ENCODE measurements at places on chromosomes 11 and 22.

DNA sequence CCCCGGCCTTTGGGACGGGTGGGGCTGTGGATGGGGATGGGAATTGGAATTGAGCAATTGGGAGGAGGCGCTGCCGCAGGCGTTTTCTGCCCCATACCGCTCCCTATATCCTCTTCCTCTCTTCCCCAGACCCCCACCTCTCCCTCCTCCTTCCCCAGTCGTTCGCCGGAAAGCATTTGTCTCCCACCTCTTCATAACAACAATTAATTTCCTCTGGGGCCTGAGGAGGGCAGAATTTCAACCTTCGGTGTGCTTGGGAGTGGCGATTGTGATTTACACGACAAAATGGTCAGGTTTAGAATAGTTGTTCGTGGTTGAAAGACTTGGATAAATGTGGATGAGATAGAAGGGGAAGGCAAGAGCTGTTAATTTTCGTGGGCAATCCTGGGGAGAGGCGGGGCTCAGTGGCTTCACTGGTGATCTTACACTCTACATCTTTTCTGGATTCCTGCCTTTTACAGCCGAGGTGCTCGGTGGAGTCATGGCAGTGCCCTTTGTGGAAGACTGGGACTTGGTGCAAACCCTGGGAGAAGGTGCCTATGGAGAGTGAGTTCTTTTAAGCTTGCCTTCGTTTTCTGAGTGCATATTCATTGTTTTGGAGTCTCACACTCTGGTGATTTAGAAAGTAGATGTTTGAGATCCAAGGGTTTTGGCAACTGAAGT lies 1.5 kb downstream of the CHEK1 start:
- peak; percentile 18 for DNase-seq

GRCh38 chr11:109940816-109941215 lies 152.4 kb upstream of the ZC3H12C start:
- no peak for DNase-seq

DNA sequence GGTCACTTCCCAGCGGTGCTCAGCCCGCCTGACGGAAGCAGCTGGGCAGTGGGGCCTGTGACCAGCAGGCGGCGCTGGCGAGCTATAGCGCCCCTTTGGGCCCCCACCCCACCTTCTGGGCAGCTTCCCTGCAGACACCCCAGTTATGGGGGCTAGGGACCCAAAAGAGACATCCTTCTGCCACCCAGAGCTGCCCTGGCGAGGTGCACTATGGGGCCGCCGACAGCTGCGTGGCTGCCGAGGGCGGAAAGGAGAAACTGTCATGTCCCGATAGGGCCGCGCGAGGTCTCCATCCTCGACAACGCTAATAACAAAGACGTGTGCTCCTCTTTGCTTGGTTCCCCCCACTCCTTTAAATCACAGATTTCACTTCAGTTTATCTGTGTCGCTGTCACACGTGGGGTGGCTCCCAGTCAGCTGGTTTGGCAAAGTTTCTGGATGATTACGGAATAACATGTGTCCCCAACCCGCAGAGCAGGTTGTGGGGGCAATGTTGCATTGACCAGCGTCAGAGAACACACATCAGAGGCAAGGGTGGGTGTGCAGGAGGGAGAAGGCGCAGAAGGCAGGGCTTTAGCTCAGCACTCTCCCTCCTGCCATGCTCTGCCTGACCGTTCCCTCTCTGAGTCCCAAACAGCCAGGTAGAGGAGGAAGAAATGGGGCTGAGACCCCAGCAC lies 673 bp upstream of the MYO7A start:
- peak; percentile 51 for DNase-seq

- DNase-seq: no peak
These were observed 128.1 kb upstream of the TOP3B start for GRCh38 chr22:22110548-22111266.

GRCh38 chr11:124114942-124115781 lies at the start of gene VWA5A:
TSS of gene VWA5A (plus strand) at chr11:124115450. CDS start at chr11:124117512, 2,062 bp downstream.
- DNase-seq: peak; percentile 75

- DNase-seq: no peak
These were observed 57.0 kb downstream of the OR10A6 start for GRCh38 chr11:7874056-7874455.

All from activated CD4-positive, alpha-beta T cell treated with anti-CD3 and anti-CD28 coated beads for 4 hours (primary cell).